Activated CD4-positive, alpha-beta T cell treated with anti-CD3 and anti-CD28 coated beads, Interleukin-2, amount 50 U/mL, for 4 hours (primary cell): ENCODE measurements at places on chromosomes 3 and 15.

DNA sequence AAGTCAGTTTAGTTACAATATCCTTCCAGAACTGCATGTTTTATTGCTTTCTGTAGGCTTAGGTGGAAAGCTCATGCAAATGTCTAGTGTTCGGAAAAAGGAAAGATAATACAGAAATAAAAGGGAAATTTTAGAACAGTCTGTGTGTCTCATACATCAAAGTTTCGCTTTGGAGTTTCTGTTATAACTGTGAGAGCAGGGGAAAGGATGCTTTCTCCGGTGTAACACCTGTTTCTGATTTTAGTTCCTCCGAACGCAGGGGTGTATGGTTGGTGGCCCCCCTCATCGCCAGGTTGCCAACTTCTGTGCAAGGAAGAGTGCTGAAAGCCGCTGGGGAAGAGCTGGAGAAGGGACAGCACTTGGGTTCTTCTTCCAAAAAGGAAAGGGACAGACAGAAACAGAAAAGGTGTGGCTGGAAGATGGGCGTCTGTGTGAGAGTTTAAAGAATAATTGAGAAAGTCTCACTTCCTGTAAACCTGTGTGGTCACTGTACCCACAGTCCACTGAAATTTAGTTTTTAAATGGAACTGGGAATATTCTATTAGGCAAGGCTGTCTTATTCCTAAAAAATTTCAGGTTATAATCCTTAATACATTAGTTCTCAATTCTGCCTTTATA is 6.7 kb downstream of the P2RY12 start:
- no peak for DNase-seq

- DNase-seq: no peak
Measured at GRCh38 chr3:107643038-107643883, 120.5 kb downstream of the BBX start.

- DNase-seq: no peak
Measured at GRCh38 chr3:11530153-11530721, 113.5 kb downstream of the VGLL4 start.

GRCh38 chr3:48859206-48859605 is 11.5 kb upstream of the PRKAR2A start:
- DNase-seq: no peak

DNA sequence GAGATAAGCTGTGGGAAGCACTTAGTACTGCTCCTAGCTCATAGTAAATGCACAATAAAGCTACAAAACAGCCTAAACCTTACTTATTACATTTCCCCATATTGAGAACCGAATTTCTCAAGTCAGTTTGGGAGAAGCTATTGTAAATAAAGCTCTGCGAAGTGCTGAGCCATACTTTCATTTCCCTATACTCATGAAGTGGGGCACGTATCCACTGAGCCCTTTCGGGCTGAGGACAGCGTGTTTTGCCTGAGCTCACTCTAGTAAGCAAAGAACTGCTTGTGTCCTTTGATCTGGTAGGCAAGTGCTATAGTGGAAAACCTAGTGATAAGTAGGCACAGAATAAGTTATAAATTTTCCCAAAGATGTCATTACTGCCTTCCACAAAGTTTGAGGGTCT is 165.0 kb downstream of the RSL24D1 start:
- DNase-seq: no peak

- DNase-seq: no peak
Measured at GRCh38 chr15:38522922-38523321, 41.7 kb downstream of the RASGRP1 start.

- no peak for DNase-seq
Measured at GRCh38 chr15:77143616-77144015, 72.7 kb upstream of the TSPAN3 start.

DNA sequence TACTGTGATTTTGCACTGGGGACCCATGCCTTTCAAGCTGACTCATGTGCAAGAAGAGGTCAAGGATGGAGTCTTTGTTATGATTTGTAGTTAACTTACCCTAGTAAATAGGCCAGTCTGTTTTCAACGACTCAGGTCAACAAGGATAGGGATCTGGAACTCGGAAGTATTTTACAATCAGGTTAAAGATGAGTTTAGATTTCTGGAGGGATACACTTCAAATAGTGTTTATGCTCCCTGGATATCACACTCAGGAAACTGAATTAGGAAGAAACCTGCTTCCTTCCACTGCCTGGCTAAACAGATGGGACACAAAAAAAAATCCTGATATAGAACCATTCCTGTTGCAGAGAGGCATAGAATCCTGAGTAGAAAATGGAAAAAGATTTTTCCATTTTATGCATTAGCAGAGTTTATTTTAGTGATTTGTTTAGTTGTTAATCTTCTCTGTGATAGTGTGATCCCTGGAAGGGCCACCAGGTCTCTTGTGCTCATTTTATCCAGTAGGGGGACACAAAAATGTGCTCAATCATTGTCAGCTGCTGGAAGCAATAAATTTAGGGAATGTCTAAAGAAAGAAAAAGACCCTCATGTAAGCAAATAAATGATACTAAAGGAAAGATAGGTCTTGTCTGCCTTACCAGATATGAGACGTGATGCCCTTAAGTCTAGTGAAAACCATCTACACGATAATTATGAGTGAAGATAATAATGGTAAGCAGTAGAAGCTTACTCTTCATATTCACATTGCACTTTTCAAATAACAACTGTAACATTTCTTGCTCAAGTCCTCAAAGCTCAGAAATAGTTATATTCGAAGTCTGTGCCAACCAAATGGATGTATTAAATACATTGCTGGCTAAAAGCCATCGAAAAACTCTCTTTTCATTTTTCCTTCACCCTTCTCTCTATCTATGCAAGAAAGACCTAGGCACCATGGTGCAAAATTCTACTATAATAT is 452.1 kb upstream of the KCNMB2 start:
- no peak for DNase-seq
